ENCODE measurements at places on chromosomes 4 and X.

DNA sequence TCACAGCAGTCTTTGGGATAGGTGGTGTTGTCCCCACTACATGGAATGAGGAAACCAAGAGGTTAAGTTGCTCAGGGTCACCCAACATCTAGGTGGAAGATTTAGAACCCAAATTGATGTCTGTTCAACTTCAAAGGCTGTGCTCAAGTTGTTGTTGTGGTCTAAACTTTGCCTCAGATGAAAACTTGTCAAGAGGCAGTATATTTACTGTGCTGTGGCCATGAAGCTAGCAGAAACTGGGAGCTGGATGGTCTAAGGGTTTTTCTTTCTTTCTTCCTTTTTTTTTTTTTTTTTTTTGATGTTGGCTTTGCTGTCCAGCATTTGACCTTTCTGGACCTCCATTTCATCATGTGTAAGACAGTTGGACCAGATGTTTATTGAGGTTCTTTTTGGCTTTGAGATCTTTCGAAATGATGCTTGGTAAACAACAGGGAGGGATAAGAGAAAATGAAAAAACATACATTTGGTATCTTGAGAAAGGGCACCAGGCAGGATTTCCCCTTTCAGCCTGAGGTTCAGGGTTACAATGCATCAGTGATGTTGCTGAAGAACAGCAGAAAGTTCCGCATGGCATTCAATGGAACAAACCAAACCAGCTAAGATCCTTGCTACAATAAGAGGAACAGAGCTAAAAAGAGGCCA lies 166.2 kb upstream of the RPS6KA3 start:
- DNase-seq: no peak

GRCh38 chrX:35743331-35743730 lies 54.8 kb upstream of the MAGEB16 start:
- DNase-seq: no peak

DNA sequence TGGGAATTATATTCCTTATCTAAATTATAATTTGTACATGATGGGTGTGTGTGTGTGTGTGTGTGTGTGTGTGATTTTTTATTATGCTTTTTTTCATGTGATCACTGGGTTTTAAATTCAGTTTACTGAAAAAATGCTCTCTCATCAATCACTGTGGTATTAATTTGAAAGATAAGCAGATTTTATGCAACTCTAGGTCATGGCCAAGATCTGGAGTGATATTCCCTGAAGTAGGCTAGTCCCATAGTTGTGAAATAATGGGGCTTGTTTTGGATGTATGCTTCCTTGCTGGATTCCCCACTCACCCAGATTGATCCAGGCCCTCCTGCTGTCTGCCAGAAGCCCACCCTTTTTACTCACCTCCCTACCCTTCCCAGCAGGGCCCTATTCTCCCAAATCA lies 22.0 kb upstream of the PGRMC2 start:
- DNase-seq: no peak

- DNase-seq: no peak
Observed at GRCh38 chr4:28378109-28378830, 1517.6 kb downstream of the STIM2 start.

- no peak for DNase-seq
Observed at GRCh38 chr4:42596918-42597317, 60.0 kb downstream of the ATP8A1 start.

DNA sequence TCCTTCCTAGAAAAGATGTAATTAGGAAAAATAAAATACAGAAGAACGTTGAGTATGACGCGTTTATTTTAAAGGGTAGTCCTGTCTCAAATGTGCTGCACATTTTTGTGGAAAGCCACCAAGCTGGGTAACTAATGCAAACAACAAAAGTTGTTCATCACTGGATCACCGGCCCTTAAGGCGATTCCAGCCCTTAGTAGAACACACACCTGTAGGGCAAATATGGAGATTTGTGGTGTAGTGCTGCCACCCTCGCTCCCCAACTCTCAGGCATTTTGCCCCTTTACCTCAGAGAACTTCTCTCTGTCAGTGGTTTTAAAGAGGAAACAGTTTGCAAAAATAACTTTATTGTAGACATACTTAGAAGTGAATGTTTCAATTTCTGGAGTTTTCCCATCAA lies 1.9 kb downstream of the TBL1X start:
- no peak for DNase-seq

GRCh38 chr4:47334652-47335051 lies 128.8 kb downstream of the COMMD8 start:
- DNase-seq: no peak

DNA sequence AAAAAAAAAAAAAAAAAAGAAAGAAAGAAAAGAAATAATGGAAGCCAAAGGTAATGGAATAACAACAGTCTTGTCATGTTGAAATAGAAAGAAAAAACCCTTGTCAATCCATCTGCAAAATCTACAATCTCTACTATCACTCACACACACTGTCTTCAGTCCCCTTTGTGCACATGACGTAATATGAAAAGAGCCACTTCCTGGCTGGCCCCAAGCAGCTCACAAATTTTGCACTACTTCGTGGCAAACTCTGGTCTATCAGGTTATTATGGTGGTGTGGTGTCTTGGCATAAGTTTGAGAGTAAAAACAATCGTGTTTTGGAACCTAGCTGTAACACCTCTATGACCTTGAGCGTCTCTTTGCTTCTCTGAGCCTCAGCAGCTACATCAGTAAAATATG lies 8.3 kb upstream of the AFAP1 start:
- DNase-seq: no peak

- no peak for DNase-seq
Observed at GRCh38 chr4:103067841-103068547, 8.6 kb downstream of the SLC9B2 start.

DNA sequence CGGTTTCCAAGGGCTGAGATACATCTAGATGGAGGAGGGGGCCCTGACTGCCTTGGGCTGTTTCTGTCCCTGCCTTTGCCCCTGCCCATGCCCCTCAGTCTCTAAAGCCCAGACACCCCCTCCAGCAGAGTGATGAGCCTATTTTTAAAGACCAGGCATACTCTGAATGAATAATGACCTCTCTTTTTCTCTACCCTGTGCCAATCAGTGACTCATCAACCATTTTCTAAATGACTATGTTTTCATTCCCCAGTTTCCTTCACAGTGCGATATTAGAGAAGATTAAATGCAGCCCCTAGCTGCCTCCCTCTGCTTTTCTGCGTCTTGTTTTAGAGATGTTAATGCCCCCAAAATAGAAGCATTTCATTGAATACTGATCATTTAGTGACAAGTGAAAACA lies 15.5 kb upstream of the NHS start:
- DNase-seq: no peak

GRCh38 chr4:96016634-96017299 lies 176.9 kb downstream of the PDHA2 start:
- no peak for DNase-seq

DNA sequence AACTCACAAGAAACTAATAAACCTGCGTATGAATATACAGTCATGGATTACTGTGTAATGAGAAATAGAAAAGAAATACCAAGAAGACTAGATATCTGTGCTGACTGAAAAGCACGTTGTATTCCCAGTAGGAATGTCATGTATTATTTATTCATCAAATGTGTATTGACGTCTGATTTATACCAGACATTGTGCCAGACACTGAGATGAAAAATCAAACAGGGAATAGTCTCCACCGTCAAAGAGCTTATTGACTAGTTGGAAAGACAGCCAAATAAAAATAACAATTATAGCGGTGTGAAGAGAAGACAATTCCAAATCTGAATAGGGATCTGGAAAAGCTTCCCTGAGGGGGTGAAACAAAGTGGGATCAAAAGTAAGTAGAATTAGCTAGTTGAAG lies 687.6 kb downstream of the C4orf33 start:
- DNase-seq: no peak

DNA sequence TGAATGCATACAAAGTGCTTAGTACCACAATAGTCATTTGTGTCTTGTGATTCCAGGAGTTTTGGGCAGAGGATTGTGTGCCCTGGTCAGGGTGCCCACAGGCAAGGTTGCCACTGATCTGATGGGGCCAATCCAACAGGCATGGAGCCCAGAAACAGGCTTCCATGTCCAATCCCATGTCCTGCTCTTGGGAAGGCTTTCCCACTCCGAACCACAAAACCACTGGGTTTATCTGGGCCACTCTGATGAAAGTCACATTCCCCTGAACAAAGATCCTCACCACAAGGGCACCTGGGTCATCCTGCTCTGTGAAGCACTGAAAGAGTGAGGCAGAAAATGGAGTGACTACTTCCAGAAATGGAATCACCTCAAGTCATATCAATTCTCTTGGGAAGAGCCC lies 96.9 kb downstream of the MAMLD1 start:
- DNase-seq: no peak

DNA sequence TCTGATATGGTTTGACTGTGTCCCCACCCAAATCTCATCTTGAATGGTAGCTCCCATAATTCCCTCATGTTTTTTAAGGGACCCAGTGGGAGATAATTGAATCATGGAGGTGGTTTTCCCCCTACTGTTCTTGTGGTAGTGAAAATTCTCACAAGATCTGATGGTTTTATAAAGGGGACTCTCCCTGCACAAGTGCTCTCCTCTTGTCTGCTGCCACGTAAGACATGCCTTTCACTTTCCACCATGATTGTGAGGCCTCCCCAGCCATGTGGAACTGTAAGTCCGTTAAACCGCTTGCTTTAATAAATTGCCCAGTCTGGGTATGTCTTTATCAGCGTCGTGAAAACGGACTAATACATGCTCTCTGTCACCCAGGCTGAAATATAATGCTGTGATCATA lies 200.9 kb upstream of the SLIT2 start:
- DNase-seq: no peak

- DNase-seq: no peak
Observed at GRCh38 chrX:69493193-69493592, 10.9 kb upstream of the NALF2 start.

DNA sequence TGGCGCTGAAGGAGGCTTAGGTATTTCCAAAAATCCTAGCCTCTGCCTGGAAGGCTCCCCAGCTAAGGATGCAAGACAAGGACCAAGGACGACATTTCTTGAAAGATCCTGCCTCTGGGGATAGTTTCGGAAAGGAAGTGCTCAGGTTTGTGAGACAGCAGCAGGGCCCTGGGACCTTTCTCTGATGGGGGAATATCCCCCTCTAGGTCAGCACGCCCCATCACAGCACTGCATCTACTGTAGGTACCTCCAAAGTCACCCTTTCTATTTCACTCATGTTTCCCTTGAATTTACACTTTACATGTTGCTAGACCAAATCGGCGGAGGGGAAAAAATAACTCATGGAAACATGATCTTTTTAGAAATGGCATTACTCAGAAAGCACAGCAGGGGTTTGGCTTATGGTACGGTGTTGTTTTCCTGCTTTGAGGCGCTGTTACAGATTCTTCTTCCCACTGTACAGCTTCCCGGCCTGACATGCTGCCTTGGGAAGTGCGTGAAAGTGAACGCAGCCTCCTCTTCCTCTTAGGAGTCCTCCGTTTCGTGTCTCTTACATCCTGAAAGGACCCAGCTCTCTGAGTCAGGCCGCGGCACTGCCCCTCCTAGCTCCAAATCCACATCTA lies 77.2 kb upstream of the DHRSX start:
- DNase-seq: no peak

GRCh38 chr4:8356856-8357255 lies 83.7 kb downstream of the ACOX3 start:
- no peak for DNase-seq

GRCh38 chr4:48346594-48346993 lies 5.3 kb downstream of the SLAIN2 start:
- DNase-seq: no peak

DNA sequence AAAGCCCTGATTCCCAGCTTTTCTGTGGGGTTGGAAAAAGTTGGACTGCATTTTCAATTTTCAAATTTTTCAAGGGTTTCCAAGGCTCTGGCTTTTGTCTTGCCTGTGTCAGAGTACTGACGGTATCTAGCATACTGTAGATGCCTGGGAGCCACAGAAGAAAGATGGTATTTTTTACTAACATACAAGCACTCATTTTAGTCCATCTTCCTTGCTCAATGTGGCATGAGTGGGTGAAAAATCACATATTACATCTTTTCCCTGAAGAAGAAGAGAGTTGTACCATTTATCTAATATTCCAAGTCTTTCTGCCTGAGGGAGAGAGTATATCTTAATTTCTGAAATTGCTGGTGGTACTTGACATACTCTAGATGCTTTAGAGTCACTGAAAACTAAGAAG lies 738.6 kb upstream of the ADGRL3 start:
- no peak for DNase-seq

DNA sequence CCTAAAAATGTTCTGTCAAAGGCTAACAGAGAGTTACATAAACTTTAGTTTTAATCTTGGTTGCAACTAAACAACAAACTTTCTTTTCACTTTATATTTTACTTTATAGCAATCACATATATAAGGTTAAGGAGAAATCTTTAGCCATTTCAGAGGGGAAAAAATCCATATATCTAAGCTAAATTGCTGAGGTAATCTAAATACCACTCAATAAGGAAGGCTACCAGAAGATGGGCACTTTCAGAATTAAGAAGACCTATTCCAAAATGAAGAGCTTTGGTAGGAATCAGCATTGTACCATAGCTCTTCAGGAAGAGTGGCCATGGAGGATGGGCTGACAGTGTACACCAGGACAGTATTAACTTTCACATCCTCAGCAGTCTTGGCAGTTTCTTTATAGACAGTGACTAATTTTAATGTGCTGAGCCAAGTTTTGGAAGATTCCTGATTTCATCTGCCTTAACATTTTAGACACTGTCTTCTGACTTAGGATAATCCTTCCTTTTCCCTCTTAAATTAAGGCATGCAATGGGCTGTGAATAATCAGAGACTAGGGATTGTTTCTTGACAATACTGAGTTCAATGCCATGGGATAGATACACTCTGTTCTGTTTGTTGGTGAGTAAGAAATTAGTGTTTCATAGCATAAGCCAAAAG lies 7.1 kb downstream of the FAT4 start:
- DNase-seq: no peak

GRCh38 chrX:148633218-148633908 lies 132.9 kb downstream of the AFF2 start:
- DNase-seq: no peak

- no peak for DNase-seq
Observed at GRCh38 chrX:19017271-19017670, 33.4 kb upstream of the PHKA2 start.

- no peak for DNase-seq
Observed at GRCh38 chr4:38500433-38500832, 163.6 kb upstream of the KLF3 start.
